ENCODE measurements at places on chromosomes 5 and 9.

GRCh38 chr5:133347039-133347438, 265.3 kb downstream of the FSTL4 start:
- no peak for DNase-seq

DNA sequence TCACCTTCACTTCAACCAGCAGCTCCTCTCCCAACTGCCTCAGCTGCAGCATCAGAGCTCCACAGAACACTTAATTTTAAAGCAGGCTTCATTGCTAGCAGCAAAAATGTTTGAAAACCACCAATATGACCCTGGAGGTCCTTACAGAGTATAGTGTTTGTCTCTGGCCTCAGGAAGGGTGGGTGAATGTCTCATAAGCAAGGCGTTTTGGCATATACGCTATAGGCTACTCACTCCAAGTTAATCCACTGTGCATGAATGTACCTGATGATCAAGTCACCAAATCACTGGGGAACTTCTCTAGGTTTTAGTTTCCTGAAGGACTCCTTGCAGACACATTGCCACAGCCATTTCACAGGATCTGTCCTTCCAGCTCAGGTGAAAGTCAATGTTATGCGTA, 125.3 kb downstream of the GABBR2 start:
- DNase-seq, result no peak

DNA sequence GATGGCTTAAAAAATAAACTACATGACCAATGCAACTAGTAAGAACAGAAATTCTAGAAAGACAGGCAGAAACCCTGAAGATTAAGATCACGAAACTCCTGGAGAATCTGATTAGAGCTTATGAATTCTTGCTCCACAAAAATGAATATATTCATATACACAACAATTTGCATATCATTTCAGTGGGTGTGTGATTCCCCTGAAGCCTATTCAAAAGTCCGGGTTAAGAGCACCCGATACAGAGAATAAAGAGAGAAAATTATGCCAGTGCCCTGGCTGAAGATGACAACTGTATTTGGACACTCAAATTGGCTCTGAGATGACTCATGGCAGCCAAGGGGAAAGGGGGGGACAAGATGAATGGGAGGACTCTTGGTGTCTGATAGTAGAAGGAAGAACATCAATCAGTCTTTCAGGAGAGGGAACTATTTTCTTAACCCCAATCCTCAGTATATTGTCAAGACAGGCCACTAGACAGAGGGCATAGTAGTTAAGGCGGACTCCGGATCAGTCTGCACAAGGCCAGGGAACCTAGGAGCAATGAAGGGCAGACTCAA, 6.0 kb downstream of the TMOD1 start:
- DNase-seq, result no peak

DNA sequence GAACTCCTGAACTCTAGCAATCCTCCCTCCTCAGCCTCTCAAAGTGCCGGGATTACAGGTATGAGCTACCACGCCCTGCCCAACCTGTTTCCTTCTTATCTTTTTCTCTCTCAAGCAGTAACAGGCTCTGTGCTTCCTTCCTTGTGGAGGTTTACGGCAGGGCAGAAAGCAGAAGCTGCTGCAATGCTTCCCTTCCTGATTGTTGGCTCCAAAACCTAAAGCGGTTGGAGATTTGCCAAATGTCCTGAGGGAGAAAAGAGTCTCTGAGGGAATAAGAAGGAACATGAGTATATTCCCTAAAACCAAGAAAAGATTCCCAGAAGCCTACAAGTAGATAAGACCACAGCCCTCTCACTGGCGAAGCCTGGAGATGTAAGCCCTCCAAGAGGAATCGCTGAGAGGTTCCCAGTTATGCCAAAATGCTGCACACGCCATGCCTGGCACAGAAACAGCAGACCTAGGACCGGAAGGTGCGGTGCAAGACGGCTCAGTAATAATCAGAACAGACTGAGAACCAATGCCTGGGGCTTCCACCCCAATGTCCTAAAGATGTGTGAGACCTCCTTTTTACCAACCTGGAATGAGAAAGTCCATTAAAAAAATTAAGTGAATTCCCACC, 73.2 kb downstream of the APTX start:
- DNase-seq, result peak; percentile 72

DNA sequence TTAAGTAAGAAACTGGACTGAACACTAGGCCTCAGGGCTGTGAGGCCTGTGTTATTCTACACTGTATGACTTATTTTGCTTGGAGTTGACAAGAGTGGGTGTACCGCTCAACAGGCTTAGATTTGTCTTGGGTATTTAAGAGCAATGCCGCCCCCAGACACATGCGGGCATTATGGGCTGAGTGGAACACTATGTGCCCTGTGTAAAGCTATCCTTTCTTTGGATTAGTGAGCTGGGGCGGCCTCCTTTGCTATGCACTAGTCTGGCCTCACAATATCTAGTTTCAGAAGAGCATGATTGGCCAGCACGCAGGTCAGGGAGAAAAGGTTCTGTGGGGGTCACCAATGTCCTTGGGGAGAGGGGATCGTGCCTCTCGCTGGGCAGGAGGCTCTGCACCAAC, 206.3 kb upstream of the GDNF start:
- DNase-seq, result no peak

Data from cardiac muscle cell (in vitro differentiated cells and primary cell).